ENCODE measurements at places on chromosomes 5 and 9.
A peak's percentile ranks its signal among the peaks of the same experiment; 100 is the strongest.

DNA sequence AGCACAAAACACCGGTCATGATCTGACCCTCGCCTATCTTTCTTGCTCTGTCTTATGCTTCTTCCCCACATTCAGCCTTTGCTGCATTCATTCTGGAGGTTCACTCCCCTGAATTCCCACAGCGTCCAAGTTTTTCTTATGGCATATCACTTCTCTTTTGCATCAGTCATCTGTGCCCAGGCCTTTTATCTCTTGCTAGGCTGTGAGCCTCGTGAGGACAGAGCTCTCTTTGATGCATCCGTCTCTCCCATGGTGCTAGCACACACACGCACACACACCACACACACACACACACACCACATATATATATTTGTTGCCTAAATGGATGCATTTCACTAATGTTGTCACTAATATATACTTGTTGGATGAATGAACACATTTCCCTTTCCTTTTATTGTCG is 45.8 kb upstream of the ATG10 start:
- no peak for DNase-seq

DNA sequence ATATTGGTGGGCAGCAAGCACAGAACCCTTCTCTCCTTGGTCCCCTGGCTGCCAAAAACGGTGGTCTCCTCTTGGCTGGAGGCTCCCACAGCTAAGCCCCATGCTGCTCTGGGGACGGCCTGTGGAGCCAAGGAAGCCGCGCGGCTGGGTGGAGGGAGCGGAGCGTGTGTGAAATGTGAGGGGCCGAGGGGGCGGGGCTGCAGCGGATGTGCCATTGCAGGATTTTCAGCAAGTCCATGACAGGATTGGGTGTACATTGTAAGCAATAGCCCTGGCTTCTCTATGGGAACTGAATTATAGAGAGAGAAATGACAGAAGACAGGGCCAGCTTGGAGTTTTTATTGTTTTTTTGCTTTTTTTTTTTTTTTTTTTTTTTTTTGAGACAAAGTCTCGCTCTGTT is 336.5 kb downstream of the DIRAS2 start:
- DNase-seq, result no peak

GRCh38 chr9:456365-456764 is 241.7 kb downstream of the DOCK8 start:
- no peak for DNase-seq

- no peak for DNase-seq
Measured at GRCh38 chr5:143192191-143192900, 211.1 kb downstream of the NR3C1 start.

- no peak for DNase-seq
Measured at GRCh38 chr5:138033386-138033808, 518 bp upstream of the FAM13B start.

DNA sequence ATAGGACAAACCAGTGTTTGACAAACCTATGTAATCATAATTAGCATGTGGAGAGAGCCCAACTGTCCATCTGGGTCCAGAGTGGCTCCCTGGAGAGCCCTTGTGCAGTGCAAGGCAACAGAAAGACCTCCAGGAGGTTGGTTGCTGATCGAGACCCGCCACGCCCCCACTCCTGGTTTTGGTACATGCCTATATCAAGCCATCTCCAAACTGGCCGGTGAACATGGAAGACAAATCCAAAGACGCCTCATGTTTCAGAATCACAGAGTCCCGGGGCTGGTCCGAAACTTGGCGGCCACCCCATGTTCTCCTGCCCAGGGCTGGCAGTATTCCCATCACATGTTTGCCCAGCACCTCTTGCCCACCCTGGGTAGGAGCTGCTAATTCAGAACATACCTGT is 140.2 kb downstream of the PAX5 start:
- DNase-seq, result no peak

- DNase-seq, result no peak
Measured at GRCh38 chr5:180873615-180874520, 12.8 kb upstream of the ZFP62 start.

GRCh38 chr5:131786900-131787692 is 9.7 kb downstream of the FNIP1 start:
- no peak for DNase-seq

DNA sequence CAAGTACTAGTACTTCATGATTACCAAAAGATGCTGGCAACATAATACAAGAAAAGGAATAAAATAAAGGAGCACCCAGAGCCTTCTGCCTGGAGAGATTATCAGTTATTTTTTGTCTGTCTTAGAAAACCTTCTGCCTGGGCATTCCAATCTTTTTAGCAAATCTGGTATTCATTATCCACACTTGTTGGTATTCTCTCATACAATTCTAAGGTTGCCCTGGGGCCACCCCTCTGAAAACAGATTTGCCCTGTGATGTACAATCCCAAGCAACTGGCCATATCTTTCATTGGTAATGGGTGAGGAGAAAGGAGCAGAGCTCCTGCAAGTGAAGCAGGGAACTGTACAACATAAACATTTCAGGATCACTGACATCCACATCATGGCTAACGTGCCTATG is 47.8 kb downstream of the WDR41 start:
- no peak for DNase-seq

DNA sequence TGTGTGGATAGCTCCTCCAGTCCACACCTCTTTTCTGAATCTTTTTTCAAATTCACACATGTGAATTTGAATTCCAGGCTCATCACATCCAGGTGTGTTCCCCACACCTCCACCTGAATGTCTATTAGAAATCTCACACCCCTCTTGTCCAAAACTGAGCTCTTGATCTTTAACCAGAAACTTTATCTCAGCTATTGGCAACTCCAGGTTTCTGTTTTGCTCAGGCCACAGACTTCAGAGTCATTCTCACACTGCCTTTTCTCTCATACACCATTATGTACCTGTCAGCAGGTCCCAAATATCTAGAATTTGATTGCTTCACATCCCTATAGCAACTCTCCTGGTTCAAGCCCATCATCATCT is 11.6 kb downstream of the NIPSNAP3B start:
- no peak for DNase-seq

DNA sequence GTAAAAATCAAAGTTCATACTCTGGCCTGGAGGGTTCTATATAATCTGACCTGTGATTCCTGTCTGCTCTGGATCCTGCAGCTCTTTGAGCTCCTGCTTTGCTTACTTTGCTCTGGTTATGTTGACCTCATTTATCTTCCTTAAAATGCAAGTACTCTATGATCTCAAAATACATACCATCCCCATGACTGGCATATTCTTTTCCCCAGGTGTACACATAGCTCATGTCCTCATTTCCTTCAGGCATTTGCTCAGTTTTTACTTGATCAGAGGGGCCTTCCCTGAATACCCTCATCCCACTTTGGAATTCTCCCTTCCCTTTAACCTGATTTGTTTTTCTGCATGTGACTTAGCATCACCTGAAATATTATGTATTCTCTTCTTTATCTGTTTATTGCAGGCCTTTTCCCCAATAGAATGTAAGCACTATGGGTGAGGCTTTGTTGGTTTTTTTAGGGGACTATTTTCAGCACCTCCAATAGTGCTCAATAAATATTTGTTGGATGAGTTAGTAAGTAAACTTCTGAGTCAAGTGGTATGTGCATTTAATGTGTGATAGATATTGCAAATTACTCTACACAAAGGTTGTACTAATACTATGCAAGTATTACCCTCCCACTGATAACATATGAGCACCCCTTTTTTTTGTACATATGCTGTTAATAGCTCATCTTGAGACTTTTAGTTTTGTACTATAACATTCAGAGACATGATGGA is 211.5 kb downstream of the NMUR2 start:
- no peak for DNase-seq

DNA sequence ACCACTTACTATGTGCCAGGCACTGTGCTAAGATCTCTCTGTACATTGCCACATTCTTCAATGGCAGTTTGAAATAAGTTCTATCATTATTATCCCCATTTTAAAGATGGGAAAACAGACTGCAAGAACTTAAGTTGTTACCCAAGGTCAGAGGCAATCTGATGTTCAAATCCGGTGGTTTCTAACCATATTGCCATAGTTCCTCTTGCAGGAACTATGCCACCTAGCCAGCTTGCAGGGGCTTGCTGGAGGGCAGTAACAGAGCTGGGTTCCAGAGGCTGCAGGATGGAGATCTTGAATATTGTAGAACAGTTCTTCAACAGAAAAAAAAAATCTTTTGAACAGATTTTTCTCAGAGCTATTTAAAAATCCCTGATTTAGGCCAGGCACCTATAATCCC is 71.8 kb upstream of the TNFAIP8 start:
- no peak for DNase-seq

DNA sequence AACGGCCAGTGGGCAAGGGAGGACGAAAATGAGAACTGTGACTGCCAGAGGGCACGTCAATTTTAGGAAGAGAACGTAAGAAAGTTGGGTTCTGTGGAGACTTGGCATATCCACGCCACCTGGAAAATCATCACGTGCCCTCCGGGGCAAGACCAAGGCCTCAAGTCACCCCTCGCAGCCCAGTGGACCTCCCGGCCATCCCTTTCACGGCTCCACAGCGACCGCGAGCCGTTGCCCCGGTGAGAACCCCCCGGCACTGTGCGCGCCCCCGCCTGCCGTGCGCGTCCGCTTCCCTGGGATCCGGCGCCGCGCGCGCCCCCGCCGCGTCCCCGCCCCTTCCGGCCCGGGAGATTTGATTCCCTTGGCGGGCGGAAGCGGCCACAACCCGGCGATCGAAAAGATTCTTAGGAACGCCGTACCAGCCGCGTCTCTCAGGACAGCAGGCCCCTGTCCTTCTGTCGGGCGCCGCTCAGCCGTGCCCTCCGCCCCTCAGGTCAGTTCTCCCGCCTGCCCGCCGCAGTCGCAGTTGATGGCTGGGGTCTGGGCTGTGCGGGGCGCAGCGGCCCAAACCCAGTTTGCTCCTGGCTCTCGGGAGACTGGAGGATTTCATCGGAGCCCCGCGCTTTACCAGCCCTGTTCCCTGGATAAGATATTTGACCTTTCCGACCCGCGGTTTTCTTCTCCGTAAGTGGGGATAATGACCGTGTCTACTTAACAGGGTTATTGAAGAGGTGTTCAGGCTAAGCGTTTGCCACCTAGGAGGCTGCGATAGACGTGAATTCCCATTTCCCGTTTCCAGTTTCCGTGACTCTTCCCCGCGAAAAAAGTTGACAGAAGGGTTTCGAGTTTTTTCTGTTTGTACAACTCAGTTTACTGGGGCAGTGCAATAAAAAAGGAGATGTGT is at the start of gene MELK:
TSS of gene MELK (plus strand) at position 381 of the 904 bp plus-strand sequence. CDS start 8,787 bp downstream, outside the sequence.
- peak; percentile 88 for DNase-seq

DNA sequence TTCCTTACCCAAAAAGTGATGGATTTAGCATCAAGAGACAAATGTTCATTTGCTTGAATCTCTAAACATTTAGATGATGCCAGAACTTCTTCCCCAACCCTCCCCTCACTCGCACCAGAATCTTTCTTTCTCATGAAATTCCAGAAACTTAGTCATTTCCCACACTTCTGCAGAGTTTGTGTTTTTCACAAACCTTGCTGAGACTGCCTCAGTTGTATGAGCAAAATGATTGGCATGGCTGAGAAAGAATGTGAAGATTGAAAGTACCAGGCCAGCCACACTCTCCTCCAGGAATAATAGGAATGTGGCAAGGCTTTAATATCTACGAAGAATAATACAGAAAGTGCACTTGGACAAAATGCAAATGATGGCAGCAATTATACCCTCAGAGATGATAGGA is 428.3 kb upstream of the CDH6 start:
- no peak for DNase-seq

GRCh38 chr5:167903243-167903642 is 388.2 kb upstream of the WWC1 start:
- DNase-seq, result no peak

DNA sequence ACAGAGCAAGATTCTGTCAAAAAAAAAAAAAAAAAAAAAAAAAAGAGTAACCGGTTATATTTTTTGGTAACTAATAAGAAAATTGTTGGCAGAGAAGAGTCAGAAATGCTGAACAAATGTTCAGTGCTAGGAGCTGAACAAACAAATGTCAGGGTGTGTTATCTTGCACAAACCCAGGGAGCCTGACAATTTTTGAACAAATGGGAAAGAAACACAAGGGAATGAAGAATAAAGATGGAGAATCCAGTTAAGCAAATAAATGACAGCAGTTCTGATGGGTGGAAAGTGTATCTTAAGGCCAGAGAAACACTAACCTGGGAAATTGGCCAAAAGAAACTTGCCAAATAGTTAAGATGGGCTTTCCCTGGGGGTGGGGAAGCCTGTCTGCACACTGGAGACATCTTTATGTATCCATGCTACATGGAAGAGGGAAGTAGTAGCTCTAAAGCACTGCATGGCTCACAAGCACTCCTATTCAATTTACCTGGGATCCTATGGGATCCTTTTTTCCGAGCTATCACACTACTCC is 23.7 kb downstream of the KLHL3 start:
- no peak for DNase-seq

- DNase-seq, result no peak
Measured at GRCh38 chr9:11500780-11501179, 888.0 kb upstream of the PTPRD start.

- DNase-seq, result no peak
Measured at GRCh38 chr9:127950513-127951289, 13.0 kb upstream of the DPM2 start.

- DNase-seq, result no peak
Measured at GRCh38 chr5:135272311-135272805, 126.7 kb downstream of the MACROH2A1 start.

DNA sequence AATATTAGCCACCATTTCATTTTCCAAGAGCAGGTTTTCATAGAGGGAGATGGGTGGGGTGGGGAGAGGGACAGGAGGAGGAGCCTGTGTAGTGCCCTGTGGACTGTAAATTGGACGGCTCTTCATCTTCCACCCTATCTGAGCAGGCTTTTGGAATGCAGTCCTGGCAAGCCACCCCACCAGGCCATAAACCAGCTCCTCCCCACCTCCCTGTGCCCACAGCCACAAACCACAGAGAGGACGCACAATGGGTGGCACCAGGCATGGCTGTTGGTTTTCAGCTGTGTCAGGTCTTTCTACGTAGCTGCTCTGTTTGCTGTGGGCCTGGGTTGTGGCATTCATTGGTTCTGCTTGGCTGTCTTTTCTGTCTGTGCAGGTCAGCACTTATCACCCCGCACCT is 58.0 kb downstream of the PLAC8L1 start:
- DNase-seq, result no peak

DNA sequence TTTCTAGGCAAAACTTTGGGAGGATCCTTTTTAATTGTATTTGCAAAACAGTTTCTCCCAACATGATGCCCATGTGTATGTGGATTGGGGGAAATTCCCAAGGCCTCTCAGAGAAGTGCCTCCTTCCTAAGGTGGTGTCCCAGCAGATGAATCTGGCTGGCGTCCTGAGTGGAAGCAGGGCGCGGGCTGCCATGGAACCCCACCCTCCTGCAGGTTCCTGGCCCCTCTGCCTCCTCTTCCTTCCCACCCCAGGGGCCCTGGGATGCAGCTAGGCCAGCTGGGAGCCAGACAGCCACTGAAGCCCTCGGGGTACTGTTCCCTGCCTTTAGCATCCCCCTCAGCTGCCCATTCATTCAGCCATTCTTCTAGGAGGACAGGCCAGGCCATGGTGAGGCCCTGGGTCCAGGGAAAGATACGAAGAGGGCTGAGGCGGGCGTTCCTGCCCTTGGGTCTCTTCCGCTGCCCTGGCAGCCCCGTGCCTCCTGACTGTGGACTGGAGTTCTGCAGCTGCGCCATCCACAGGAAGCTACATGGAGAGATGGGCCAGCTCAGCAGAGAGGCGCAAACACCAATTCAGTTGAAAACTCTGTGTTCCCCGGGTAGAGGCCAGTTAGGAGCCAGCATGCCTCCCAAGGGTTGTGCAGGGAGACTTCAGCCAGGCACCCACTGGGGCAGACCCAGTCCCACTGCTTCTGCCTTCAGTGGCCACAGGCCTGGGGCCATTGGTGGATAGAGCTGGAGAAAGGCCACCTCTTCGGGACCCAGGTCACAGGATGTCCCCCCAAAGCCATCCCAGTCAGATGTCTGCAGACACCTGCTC is 36.5 kb downstream of the ADAMTS2 start:
- DNase-seq, result no peak

Data from stimulated activated CD4-positive, alpha-beta T cell treated with anti-CD3 and anti-CD28 coated beads, Interleukin-2, amount 100 ng/mL, for 24 hours (primary cell).